ENCODE measurements at places on chromosomes 4 and X.

GRCh38 chrX:153388722-153389459 is 12.3 kb downstream of the PNMA6E start:
- no peak for DNase-seq

DNA sequence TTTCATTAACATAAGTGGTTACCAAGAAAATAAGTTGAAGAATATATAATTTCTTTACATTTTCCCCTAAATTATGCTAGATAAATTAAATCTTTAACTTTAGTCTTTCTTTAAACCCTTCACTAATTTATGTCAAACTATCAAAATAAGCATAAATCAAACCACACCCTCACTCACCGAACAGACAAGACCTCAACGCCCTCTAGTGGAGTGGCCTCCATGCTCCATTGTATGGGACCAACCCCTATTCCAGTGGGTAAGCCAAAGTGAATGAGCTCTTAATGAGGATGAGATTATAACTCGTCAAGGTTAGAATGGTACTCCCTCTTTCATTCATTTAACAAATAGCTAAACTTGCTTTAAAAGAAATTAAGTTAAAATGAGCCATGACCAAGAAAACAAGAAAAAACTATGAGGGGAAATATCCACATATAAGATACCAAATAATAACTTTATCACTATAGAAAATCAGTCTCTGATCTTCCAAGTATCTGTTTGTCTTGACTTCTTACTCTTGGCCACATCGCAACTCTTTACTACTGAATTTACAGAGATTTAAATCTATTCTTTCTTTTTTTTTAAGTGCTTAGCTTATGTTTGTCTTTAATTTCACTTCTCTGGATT is 15.6 kb upstream of the BBS12 start:
- DNase-seq: peak; percentile 3

- no peak for DNase-seq
These were observed 27.7 kb downstream of the MAEA start for GRCh38 chr4:1317177-1318045.

- no peak for DNase-seq
These were observed 2498.1 kb downstream of the PCDH7 start for GRCh38 chr4:33218238-33218637.

DNA sequence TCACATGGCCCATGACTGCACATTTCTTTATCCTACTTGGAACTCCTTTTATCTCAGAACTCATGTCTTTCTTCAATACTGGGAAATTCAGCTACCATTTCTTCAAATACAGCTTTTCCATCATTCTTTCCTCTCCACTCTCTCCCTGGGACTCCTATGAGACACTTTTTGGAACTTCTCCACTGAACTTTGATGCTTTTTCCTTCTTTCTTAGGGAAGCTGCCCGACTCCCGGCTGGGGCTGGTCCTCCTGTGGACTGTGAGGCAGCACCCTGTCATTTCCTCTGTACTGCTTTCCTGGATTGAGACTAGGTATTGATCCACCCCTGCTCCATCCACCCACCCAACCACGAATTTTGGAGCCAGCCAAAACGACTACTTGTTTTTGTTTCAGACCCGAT is 40.0 kb downstream of the ZFYVE28 start:
- DNase-seq: no peak

DNA sequence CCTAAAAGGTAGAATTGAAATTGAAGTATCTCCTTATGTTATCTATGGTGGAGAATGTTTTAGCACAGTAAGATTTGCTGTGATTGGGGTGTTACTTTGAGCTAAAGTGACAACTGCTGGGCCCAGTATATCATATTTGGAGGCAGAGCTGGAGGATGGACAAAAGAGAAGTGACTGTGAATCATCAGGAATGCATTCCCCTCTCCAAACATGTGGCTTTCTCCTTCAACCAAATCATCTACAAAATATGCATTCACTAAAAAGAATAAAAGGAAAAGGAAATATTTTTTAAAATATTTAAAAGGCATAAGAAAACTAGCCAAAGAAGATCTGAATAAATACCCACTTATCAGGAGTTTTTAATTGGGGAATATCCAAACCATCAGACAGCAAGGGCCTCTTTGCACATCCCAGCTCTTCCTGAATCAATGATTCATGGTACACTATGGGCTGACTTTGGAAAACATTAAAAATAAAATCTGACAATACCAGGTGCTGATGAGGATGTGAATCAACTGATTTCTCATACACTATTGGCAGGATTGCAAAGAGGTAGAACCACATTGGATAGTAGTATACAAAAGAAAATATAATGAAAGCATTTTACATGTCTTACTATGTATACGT is 671.7 kb upstream of the NR3C2 start:
- no peak for DNase-seq
